G401 (cell line): ENCODE measurements at places on chromosomes 3 and 15.

DNA sequence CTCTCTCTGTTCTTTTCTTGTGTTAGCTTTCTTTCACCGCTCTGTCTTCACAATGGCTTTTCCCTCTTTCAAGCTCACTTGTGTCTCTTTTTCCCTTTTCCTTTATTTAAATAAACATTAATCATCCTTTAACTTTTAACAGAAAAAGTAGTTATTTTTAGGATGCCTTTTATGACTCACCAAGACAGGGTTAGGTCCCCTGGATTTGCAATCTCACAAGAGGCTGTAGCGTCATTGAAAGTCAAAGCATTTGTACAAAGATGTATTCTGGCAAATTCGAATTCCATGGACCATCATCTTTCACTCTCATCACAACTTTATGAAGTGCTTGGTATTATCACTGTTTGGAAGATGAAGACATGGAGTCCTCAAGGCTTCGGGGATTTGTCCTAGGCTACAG, 34.8 kb upstream of the MCTP2 start:
- DNase-seq = no peak

DNA sequence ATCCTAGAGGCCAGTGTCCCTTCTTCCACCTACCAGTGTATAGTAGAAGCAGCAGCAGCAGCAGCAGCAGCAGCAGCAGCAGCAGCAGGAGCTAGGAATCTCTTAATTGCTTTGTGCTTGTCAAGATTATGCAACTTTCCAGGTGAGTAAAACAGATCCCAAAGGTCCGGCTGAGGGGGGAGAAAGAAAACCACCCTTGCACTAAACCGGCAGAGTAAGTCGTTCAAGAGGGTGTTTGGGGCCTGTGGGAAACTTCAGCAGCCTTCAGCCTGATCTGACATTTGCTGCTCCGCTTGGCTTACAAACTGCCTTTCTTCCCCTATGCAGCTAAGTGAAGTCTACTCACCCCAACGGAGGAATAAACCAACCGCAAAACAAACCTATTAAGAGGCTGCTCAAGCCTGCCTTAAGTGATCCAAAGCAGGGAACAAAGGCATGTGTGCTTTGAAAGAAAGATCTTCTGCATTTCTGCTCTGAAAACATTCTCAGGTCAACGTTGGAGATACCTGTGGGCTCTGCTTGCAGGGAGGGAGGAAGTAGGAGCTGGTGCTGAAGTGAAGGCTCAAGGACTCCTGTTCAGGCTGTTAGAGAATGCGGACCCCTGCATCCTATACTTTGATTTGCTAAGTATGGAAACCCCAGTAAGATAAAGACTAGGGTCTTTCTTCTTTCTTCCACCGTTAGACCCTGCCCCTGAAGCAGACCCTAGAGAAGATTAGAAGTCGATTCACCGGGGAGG, 35.7 kb upstream of the DLG1 start:
- DNase-seq = no peak

GRCh38 chr15:35547775-35548364, 1.9 kb upstream of the DPH6 start:
- no peak for DNase-seq

DNA sequence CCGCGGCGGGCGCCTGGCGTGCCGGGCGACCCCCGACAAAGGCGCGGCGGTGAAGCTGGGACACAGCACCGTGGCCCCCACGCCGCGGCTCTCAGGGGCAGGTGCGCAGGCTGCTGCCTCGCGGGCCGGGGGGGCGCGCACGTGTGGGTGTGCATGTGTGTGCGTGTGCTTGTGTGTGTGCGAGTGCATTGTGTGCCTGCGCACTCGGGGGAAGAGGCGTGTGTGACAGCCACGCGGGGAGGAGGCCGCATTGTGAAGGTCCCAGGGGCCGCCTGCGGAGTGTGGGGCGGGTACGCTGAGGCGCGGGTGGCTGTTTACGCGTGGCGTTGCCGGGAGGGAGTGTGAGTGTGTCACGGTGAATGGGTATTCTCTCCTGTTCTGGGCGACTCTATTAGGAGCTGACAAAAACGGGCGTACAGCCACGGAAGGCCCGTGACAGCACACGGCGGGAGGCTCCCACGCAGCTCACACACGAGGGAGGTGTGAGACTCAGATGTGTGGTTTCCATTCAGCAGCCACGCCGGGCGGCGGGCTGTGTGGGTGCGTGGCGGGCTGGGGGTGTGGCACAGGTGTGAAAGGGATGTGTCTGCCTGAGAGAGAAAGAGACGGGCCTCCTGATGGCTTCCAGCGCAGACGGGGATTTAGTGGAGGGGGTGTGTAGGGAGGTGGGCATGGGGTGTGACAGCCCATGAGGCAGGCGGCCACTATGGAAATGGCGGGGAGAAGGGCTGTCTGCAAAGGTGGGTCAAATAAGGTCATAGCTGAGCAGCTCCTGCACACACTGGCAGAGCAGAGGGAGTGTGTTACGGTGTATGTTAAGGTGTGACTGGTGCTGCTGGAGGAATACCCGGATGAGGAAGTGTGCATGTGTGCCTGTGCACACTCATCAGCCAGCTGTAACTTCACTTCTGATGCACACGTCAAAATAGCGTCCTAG, 750 bp downstream of the PODXL2 start:
- DNase-seq = peak; percentile 35

GRCh38 chr3:188257384-188258026, 103.5 kb downstream of the LPP start:
- no peak for DNase-seq

DNA sequence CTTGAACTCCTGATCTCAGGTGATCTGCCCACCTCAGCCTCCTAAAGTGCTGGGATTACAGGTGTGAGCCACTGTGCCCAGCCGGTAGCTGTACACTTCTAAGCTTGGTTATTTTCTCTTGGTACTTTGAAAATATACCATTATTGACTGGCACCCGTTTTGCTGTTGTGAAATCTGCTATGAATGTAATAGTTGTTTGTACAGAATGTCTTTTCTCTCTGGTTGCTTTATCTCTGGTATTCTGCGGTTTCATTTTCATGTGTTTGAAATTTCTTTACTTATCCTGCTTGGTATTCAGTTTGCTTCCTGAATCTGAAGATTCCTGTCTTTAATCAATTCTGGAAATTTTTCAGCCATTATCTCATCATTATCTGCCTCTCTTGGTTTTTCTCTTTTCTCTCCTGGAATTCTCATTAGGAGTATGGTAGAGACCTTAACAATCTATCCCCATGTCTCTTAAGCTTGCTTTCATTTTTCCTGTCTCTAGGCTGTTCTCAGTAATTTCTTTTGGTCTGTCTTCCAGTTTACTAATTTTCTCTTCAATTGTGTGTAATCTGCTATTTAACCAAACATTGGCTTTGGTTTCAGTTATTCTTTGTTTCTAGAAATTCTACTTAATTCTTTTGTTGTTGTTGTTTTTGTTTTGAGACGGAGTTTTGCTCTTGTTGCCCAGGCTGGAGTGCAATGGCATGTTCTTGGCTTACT, 2.8 kb upstream of the PAK2 start:
- DNase-seq = no peak

DNA sequence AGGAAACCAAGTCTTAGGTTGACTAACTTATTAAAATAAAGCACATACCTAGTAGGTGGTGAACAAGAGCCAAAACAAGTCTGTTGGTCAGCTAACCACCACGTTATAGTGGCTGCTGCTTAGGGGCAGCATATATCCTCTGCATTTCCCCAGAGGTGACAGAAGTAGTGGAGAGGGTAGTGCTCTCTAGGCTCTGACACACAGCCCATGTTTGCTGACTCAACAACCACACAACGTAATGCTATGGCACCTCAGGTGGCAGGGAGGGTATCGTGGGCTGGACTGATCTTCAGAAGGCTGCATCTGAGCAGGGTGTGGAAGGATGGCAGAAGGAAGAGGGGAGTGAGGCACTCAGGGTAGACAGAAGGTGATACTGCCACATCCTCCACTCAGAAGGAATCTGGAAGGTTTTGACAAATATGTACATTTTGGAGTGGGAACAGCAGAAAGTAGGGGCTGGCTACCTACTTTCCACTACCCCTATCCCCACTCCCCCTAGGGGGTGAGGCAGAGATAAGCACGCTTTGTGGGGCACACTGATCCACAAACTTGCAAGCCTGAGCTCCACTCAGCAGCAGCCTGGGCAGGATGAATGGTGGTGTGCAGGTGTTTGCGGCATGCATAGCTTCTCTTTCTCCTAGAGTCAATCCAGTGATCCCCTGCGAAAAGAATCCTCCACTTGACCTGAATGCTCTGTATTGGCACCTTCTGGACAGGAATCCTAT, 178.1 kb downstream of the RORA start:
- DNase-seq = no peak

GRCh38 chr3:149442851-149443544, 31.5 kb upstream of the TM4SF4 start:
- no peak for DNase-seq

DNA sequence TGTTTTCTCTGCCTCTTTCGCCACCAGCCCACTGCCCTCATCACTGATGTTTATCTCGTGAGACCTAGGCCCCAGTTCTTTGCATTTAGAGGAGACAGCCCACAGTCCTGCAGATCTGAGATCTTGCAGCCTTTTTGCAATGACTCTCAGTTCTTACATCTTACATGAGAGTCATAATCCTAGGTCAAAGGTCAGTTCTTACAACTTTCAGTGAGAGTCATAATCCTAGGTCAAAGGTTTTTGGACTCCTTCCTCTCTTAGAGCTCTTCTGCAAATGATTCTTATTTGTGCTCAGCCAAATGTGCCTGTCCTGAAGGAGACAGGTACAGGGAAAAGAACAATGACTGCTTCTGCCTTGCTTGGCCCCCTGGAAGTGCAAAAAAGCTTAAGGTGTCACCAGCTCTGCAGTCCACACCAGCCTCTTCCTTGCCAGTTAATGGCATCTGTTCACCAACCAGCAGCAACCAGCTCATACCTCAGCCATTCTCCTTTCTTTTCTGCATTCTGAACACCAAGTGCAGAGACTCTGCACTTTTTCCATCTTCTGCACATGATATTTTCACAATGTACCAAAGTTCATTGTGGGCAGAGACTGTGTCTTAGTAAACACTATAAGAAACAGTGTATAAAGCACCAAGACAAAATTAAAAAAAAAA, 67.1 kb downstream of the ABHD5 start:
- no peak for DNase-seq

- DNase-seq = no peak
These were observed 229.4 kb upstream of the AZI2 start for GRCh38 chr3:28577941-28578500.

DNA sequence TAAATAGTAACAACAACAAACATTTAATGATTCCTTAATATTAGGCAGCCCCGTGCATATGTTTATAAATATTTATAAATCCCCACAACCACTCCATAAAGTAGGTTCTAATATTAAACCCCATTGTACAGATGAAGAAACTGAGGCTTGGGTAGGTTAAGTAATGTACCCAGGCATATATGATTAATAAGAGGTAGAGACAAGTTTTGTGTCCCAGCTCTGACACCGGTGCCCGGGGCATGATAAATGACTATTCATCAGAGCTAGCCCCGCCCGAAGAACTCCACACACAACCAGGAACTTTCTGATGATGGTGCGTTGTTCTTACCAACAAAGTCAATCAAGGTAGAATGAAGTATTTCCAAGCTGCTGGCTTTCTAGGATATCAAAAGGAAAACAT, 19.4 kb downstream of the CDCP1 start:
- no peak for DNase-seq

DNA sequence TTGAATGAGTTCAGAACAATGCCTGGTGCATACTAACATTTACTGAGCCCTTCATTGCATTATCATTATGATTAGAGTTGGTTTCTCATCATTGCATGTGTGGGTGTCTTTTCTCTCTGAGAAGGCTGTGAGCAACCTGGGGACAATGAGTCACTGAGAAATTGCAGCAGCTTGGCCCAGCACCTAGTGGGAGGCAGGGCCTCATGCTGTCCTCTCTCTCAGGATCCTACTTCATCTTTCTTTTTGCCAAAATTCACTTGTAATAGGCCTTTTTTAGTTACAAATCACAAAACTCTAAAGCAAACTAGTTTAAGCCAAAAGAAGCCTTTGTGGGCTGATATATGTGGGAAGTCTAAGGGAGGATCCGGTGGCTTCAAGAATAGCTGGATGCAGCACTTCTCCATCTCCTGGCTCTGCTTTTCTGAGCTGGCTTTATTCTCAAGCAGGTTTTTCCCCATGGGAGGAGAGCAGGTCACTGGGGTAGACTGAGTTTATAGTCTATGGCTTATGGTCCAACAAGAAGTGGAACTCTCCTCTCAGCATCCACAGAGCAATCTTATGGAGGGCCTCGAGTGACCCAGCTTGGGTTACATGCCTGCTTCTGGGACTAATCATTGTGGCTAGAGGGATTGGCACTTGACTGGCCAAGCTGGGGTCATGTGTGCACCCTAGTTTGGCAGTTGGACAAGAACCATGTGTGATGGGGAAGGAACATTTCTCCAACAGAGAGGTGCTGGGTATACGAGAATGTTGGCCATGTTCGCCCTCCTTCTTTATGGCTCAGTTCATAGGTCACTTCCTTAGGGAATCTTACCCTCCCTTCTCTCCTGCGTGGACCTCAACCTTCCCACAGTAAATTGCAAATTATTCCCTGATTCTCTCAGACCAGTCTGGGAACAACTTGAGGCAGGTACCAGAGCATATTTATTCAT, 8.7 kb upstream of the CAMK1 start:
- DNase-seq = no peak

- no peak for DNase-seq
These were observed 135.2 kb downstream of the BBX start for GRCh38 chr3:107657971-107658370.

- DNase-seq = no peak
These were observed 18.4 kb upstream of the EMC3 start for GRCh38 chr3:10004960-10005564.
